ENCODE measurements at places on chromosomes 1 and 21.

- no peak for DNase-seq
These were observed 633 bp upstream of the RFX5 start for GRCh38 chr1:151347523-151348246.

DNA sequence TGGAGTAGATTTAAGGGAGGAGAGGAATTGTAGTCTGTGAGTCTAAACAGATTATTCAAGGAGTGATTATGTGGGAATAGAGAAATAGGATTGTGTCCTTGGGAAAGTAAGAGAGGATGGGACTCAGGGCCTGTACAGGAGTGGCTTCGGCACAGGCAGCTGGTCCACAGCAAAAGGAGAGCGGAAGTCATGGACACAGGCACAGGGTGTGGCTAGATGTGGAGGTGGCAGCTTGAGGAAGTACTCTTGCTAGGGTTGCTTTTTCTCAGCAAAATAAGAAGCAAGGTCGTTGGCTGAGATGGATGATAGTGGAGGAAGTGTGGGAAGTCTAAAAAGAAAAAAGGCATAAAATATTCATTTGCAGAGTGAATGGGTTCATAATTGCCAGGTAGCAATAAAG, 18.5 kb upstream of the ZNF648 start:
- no peak for DNase-seq

DNA sequence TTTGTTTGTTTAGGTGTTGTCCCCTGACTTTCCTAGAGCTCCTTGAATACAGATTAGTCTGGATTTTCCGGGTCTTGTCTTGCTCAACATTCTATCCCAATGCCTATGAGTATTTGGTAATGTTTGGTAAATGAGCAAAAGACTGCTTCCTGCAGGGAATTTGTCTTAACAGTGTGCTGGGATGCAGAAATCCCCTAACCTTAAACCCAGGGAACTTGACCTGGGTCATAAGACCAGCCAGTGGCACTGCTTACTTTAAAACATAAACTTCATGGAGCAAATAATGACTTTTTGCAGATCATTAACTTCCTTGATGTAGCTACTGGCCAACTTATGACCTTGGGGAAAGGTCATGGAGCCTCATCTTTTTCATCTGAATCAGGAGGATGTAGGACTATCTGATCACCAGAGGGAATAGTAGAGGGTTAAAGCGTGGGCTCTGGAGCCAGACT, 27.2 kb downstream of the TCEANC2 start:
- DNase-seq = no peak

- DNase-seq = no peak
These were observed 110.9 kb downstream of the ASTN1 start for GRCh38 chr1:177053648-177054047.

Measured in CD4-positive, alpha-beta T cell treated with Interleukin-12 subunit alpha and Interleukin-12 subunit beta, for 1 hour (primary cell).